Globus pallidus (tissue), 1 donor: ENCODE measurements at places on chromosomes 1 and 21.

DNA sequence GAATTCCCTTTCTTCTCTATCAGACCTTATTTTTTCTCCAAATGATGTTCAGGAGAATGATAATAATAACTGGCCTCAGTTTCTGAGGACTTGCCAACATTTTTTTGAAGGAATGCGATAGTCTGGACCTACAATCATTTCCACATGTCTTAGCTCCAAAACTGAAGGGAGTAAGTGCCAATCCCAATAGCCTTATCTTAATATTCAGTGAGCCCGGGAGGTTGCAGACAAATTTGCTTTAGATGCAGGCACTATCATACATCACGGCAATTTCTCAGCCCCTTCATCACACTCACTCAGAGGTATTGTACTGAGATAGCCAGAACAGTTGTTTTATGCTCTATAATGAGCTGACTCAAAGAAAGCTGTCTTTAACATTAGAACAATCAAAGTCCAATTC lies 796.9 kb downstream of the ADGRL2 start:
- DNase-seq = no peak

GRCh38 chr1:66380452-66381212 lies 153.3 kb upstream of the SGIP1 start:
- no peak for DNase-seq

DNA sequence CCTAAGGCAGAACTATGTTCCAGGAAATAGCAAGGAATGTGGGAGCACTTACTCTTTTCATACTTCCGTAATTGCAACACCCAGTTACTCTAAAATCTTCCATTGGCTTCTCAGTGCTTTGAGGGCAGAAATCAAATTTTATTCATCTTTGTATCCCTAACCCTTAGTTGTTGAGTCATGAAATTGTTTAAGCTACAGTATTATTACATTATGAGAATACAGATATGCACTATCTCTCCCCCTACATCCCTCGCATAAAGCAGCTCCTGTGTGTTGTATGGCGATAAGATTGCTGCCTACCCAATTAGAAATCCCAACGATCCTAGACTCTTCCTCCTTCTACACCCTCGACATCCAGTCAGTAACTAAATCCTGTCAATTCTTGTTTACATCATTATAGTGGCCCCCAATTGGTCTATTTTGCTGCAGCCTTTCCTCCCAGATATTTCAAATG lies 2.6 kb downstream of the AIDA start:
- no peak for DNase-seq

DNA sequence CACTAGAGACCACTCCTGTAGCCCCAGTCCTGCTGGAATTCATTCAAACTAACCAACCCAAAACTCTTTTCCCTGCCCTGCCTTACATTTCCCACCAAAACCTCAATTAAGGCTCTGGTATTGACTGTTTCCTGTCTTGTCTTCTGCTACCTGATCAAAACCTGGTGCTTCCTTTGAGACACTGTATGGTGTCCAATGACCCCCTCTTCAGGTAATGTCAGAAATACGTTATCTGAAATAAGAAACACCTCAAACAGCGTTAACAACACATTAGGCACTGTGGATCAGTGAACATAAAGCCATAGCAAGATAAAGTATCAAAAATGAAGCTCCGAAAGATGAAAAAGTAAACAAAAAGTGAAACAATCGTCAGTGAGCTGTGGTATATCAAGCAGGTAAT lies 343.2 kb upstream of the ZP4 start:
- no peak for DNase-seq

DNA sequence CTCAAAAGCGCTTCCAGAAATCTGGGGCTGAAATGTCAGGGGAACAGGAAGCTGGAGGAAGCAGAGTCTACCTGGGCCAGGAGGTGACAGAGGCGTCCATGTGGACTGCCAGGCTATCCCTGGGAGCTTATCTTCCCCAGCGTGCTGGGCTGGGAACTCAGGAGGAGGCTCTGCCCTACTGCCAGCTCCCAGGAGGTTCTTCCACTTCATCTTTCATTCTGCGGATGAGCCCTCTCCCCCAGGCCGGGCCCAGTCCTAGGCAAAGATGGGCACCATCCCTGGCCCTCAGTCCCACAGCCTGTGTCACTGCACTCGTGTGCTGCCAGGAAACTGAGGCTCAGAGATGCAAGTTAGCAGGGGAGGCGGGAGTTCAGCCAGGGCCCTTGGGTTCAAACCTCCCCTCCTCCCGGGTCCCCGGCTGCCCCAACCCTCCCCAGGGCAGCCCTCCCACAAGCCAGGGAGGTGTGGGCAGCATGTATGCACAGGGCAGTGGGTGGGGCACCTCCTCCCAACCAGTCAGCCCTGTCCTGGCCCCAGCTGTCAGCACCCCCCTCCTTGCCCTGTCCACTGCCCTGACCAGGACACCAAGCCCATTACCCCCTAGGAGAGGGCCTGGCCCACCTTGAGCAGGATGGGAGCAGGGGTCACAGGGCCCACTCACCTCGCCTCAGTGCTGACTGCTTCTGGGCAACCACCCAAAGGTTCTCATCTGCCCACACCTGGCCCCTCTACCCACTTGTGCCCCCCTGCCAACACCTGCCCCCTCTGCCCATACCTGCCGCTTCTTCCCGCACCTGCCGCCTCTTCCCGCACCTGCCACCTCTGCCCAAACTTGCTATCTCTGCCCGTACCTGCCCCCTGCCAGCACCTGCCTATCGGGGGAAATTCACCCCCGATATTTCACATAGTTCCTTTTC lies 226.0 kb downstream of the NPHP4 start:
- no peak for DNase-seq

GRCh38 chr1:186311375-186312051 lies 63.5 kb downstream of the TPR start:
- DNase-seq = no peak
